GM23338 (cell line): ENCODE measurements at places on chromosomes 5 and 9. TPM values are rescaled to one million over a fixed set of nuclear protein-coding genes. Genes with fewer than 3 reads are reported as not detected.
A peak's percentile ranks its signal among the peaks of the same experiment; 100 is the strongest.

GRCh38 chr5:127228540-127229184 is 61.9 kb upstream of the MEGF10 start:
- peak; percentile 52 for DNase-seq

GRCh38 chr5:40775846-40776657 is 20.3 kb upstream of the TTC33 start:
- no peak for DNase-seq

DNA sequence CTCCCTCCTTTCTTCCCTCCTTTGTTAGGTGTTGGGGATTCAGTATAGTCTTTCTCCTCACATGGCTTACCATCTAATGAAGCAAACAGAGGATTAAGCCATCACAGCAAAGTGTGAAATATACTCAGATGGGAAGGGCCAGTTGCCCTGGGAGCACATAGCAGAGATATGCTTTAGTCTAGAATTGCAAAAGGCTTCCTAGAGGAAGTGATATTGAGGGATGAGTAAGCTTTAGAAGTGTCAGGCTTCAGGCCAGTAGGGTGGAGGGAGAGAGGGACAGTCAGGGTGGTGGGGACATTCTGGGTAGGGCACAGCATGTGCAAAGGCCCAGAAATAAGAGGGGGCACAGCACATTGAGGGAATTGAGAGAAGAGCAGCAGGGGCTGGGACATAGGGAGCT is 46.2 kb upstream of the GLRA1 start:
- no peak for DNase-seq

DNA sequence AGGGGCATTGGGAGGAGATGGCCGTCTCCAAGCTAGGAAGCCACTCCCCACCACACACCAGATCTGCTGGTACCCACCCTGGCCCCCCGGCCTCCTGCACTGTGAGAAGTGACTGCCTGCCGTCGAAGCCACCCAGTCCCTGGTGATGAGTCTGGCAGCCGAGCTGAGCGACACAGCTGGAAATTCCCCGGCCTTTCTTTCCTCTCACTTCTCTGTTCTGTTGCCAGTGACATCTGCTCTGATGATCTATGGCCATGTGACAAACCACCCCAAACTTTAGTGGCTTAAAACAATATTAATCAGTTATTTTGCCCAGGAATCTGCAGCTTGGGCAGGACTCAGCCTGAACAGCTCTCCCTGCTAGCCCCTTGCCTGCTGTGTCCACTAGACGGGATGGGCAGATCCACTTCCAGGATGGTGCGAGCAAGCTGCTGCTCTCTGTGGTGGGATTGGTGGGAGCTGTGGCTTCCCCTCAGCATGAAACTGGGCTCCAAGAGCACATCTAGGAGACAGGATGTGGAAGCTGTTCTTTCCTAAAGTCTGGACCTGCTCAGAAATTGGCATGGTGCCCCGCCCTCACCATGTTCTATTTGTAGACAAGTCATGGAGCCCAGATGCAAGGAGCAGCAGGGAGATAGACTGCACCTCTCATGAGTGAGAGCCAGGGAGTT is 211.2 kb downstream of the GADD45G start:
- no peak for DNase-seq

GRCh38 chr9:15100571-15100970 is 190.3 kb upstream of the FREM1 start:
- no peak for DNase-seq

GRCh38 chr9:106438928-106439327 is 424.0 kb upstream of the ZNF462 start:
- peak; percentile 5 for DNase-seq

Gene PCDHA6
- 4.6 and 5.2 TPM in 2 replicates for total RNA-seq

Gene ABL1
- 80.4 and 85.1 TPM in 2 replicates for total RNA-seq

Gene CEL
- 1.0 and 2.3 TPM in 2 replicates for total RNA-seq

Gene SLC34A1
- total RNA-seq: 0.31 TPM in 1 of 2 replicates, not detected in the other

Gene FAXDC2
- 1.8 and 4.6 TPM in 2 replicates for total RNA-seq

Gene RLN2
- 4.0 and 4.7 TPM in 2 replicates for total RNA-seq

Gene NR6A1
- 125 and 139 TPM in 2 replicates for total RNA-seq
